ENCODE measurements at places on chromosomes 13 and 19. TPM values are rescaled to one million over a fixed set of nuclear protein-coding genes. Genes with fewer than 3 reads are reported as not detected.

SIGLEC11 gene
- total RNA-seq: not detected

GGACT gene
- 2.4 TPM for total RNA-seq

DNA sequence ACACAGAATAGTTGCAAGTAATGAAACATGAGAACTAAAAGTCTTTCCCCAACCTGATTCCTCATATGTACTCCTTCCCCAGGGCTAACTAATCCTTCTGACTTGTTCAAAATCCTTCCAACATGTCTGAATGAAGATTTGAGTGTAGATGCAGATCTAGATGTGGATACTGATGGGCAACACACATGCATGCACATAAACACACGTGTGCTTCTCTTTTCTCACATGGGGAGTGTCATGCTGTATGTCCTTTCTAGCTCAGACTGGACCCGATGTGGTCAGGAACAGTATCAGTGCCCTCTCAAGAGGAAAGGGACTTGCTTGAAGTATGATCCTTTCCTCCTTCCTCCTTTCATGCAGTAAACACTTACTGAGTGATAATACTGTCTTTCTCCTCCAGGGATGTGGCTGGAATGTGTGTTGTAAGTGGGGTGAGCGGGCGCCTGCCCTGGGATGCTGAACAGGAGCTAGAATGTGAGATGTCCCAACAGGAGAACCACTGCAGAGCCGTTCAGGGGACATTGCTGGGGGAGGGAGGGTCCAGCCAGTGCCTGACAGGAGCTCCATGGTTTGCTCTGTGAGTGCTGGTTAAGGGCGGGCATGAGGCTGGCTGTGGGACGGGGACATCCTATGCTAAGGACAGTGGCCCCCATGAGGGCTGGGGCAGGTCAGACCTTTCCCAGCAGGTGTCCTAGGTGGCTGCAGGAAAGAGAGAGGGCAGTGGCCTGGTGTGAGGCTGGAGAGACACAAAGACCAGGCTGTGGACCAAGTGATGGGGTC is 146.9 kb downstream of the TEX29 start:
- H3K4me1 ChIP-seq: no peaks in the 10 kb centered on the region
- no peak overlapping the region for H3K4me3 ChIP-seq
- no peak for DNase-seq
- peaks cover 2% of the 10 kb centered on the region for H3K27me3 ChIP-seq
- H3K27ac ChIP-seq: no peak overlapping the region

DNA sequence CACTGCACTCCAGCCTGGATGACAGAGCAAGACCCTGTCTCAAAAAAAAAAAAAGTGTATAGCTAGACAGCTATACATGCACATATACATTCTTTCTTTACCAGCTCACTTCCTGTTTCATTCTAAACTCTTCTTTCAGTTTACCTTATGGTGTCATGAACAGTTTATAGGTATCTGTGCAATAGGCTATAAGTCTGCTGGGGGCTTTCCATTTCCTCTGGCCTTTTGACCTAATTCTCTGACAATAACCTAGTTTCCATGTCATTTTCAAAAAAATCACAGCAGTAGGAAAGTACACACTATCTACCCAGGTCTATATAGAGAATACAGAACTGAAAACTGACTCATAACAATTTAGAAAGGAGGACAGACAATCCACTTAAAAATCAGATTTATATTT is 24.4 kb upstream of the URAD start:
- H3K4me1 ChIP-seq: no peaks in the 10 kb centered on the region
- no peak for DNase-seq
- no peaks in the 10 kb centered on the region for H3K27me3 ChIP-seq
- H3K36me3 ChIP-seq: no peaks in the 10 kb centered on the region

LIG4 gene
- total RNA-seq: 1.5 TPM

DNA sequence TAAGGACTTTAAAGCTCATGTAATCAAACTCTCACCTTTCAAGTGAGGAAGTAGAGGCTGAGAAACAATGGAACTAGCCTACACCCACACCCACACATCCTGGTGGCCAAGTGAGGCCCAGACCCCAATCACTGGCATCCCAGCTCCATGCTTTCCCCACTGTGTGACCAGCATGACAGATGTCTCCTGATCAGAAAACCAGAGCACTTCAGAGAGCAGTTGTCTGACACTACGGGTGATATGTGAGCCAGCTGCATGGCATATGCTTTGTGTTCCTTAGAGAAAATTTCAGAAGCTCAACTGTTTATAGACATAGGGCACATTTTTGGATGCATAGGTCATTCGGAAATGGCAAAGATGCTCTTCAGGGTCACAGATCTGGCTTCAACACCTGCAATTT is 315.2 kb downstream of the NDFIP2 start:
- no peak for DNase-seq
- no peak overlapping the region for H3K4me3 ChIP-seq
- H3K27me3 ChIP-seq: no peaks in the 10 kb centered on the region
- no peaks in the 10 kb centered on the region for H3K4me1 ChIP-seq
- no peaks in the 10 kb centered on the region for H3K36me3 ChIP-seq
- no peak overlapping the region for H3K27ac ChIP-seq

CADM4 gene
- total RNA-seq: 0.36 TPM

ERICH6B gene
- total RNA-seq: not detected

- DNase-seq: peak; percentile 52
- H3K4me3 ChIP-seq: peak overlapping the region; percentile 8
- peaks cover 100% of the 10 kb centered on the region for H3K4me1 ChIP-seq
- no peaks in the 10 kb centered on the region for H3K27me3 ChIP-seq
Observed at GRCh38 chr19:41871573-41872383, 5.3 kb upstream of the CD79A start.

DNA sequence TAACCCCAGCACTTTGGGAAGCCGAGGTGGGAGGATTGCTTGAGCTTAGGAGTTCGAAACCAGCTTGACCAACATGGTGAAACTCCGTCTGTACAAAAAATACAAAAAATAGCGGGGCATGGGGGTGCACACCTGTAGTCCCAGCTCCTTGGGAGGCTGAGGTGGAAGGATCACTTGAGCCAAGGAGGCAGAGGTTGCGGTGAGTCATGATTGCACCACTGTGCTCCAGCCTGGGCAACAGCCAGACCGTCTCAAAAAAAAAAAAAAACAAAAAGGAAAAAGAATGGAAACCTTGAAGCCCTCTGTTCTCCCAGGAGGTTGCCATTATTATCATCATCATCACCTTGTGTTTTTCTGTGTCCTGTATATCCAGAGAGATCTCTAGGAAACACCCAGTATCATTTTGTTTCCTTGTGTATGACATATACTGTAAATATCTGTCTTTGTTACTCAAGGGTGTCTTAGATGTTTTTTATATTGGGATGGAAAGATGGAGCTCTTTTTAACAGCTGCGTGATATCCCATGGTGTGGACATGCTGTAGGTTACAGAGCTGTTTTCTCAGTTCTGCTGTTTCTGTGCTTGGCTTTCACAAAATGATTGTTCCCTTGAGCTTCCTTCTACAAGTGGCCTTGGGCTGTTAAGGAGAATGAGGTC is 11.8 kb downstream of the CHAF1A start:
- DNase-seq: no peak
- peaks cover 8% of the 10 kb centered on the region for H3K36me3 ChIP-seq

DNA sequence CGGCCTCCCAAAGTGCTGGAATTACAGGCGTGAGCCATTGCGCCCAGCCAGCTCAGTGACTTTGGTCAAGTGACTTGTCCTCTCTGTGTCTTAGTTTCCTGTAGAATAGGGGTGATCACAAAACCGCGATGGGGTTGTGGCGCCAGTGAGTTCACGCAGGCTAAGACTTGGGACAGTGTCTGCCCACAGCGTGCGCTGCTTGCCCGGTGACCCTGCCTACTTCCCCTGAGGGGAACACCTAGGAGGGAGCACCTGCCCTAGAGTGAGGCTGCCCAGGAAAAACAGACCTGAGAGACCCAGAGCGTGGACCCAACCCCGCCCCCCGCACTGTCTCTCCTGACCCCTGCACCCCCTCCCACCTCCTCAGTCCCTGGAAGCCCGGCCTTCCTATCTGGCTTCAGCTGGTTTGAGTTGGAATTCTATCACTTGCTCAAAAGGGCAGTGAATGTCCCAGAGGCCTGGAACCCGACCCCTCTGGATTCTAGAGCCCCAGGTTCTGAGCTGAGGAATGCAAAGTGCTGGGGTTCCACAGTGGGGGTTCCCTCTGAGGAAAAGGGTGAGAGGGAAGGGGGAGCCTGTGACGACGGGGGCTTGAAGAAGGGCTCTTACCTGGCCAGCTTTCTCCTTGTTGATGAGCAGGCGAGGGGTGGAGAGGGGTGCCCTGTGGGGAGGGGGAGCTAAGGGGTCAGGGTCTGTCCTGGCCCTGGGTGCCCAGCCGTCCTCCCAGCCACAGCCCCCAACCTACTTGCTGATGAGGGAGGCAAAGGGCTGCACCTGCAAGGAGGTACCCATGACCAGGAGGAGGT is 2.2 kb upstream of the RINL start:
- H3K4me3 ChIP-seq: no peak overlapping the region
- peaks cover 23% of the 10 kb centered on the region for H3K36me3 ChIP-seq
- H3K4me1 ChIP-seq: peaks cover 55% of the 10 kb centered on the region
- H3K27me3 ChIP-seq: no peaks in the 10 kb centered on the region
- no peak for DNase-seq

DNA sequence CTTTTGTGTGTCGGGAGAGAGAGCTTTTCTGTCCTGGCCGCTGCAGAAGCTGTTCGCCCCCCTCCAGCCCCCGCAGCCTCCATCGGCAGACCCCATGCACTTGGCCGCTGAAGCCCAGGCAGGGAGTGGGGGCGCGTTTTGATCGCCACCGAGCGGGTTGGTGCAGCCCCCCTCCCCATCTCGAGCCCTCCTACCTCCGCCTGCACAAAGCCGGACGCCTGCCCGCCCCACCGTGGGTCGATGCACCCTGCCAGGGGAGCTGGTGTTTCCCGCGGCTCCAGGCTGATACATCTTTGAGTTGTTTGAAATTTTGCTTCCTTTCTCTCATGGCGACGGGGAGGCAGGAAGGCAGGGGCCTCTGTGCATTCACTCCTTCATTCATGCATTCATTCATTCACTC is 16.4 kb upstream of the ONECUT3 start:
- H3K4me1 ChIP-seq: no peaks in the 10 kb centered on the region
- H3K4me3 ChIP-seq: no peak overlapping the region
- H3K36me3 ChIP-seq: no peaks in the 10 kb centered on the region
- no peak overlapping the region for H3K27ac ChIP-seq

- no peak overlapping the region for H3K27ac ChIP-seq
- H3K27me3 ChIP-seq: peaks cover 10% of the 10 kb centered on the region
- no peak for DNase-seq
- H3K4me1 ChIP-seq: no peaks in the 10 kb centered on the region
- H3K36me3 ChIP-seq: no peaks in the 10 kb centered on the region
Observed at GRCh38 chr13:95540888-95541287, 11.6 kb upstream of the CLDN10 start.

DNA sequence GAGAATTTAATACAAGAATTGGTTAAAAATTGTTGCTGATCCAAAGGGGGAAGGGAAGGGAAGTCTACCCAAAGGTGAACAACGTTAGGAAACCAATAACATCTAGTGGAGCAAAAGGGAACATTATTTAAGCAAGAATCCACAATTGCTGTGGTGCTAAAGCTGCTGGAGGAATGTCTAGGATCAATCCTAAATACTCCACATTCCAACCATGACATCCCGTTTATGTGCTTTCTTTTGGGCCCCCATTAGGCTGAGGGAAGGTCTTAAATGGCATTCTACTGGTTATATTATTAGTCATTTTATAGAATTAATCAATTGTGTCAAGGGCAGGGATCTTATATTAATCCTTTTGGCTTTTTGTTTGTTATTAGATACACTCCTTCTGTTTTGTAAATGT is 39.9 kb upstream of the VWA8 start:
- DNase-seq: no peak
- no peaks in the 10 kb centered on the region for H3K27me3 ChIP-seq
- H3K4me3 ChIP-seq: no peak overlapping the region
- H3K27ac ChIP-seq: no peak overlapping the region
- no peaks in the 10 kb centered on the region for H3K36me3 ChIP-seq
- H3K4me1 ChIP-seq: no peaks in the 10 kb centered on the region

DNA sequence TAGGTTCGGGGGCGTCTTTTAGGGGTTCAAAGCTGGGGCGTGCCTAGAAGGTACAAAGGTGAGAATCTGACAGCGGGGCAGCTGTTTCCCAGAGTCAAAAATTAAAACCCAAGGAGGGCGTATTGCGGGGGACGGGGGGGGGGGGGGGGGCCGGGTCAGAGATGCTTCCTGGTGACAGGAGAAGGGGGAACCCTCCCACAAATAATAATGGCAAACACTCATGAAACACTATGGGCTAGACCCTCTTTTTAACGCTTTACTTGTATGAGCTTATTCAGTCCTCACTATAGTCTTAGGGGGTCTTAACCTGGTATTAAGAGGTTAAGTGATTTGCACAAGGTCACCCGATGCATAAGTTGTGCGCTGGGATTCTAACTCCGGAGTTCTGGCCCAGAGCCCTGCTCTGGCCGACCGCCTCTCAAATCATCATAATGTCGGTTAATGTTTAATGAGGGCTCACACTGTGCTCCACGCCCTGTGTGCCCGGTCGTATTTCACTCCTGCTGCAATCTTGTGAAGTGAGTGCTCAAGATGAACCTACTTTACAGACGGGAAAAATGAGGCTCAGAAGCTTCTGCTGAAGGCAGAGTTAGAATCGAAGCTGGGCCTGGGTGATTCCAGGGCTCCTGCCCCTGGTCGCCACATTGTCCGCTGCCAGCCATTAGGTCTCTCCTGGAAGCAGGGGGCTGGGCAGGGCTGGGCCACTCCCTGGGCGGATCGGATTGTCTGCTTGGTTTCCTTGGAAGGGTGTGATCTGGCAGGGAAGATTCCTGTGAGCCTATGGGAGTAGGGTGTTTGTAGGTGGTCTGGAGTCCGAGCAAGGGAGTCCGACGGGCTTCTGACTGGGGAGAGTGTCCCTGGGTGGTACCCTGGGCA is 964 bp downstream of the PAK4 start:
- H3K36me3 ChIP-seq: no peaks in the 10 kb centered on the region
- H3K27me3 ChIP-seq: no peaks in the 10 kb centered on the region
- H3K27ac ChIP-seq: peak overlapping the region; percentile 88

- H3K4me3 ChIP-seq: no peak overlapping the region
- H3K36me3 ChIP-seq: no peaks in the 10 kb centered on the region
- H3K27me3 ChIP-seq: no peaks in the 10 kb centered on the region
- DNase-seq: no peak
Observed at GRCh38 chr13:50375792-50376191, 360.5 kb downstream of the KCNRG start.

CPAMD8 gene
- total RNA-seq: 0.05 TPM

Measured in CD4-positive, alpha-beta T cell (primary cell).